GM12878 (cell line): ENCODE measurements at places on chromosomes 1 and 21. TPM values are rescaled to one million over a fixed set of nuclear protein-coding genes. Genes with fewer than 3 reads are reported as not detected.

DNA sequence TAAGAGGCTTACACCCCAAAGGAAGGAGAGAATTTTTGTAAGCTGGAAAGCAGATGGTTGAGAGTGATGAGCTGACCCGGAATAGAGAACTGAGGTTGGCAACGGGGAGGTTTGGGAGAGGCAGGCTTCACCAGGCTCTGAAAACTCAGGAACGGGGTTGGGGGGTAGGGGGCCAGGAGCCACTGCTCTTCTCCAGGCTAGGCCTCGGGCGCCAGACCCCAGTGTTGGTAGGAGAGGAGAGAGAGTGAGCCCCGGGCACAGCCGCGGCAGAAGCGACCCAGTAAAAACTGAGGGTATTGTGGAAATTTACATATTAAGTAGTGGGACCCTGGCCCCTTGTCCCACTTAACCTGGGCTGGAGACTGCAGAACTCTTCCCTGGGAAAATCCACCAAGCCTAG lies 45.7 kb downstream of the GPR161 start:
- no peak for DNase-seq

DRAXIN gene
- 0.05 TPM in 1 of 2 replicates, not detected in the other for total RNA-seq

GRCh38 chr1:111157431-111157830 lies 17.4 kb downstream of the CEPT1 start:
- DNase-seq: no peak

DNA sequence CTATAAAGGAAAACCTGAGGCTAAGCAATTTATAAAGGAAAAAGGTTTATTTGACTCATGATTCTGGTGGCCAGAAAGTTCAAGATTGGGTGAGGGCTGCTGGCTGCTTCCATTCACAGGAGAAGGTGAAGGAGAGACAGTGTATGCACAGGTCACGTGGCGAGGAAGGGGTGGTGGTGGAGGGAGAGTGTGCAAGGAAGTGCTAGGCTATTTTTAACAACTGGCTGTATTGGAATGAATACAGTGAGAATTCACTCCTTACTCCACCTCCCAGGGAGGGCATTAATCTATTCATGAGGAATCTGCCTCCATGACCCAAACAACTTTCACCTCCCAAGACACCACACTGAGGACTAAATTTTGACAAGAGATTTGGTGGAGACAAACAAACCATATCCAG lies 51.0 kb downstream of the SYDE2 start:
- no peak for DNase-seq

GRCh38 chr1:42177541-42177981 lies 13.0 kb upstream of the GUCA2A start:
- DNase-seq: no peak

ZNF281 gene
- 14.9 and 16.0 TPM in 2 replicates for total RNA-seq

DNA sequence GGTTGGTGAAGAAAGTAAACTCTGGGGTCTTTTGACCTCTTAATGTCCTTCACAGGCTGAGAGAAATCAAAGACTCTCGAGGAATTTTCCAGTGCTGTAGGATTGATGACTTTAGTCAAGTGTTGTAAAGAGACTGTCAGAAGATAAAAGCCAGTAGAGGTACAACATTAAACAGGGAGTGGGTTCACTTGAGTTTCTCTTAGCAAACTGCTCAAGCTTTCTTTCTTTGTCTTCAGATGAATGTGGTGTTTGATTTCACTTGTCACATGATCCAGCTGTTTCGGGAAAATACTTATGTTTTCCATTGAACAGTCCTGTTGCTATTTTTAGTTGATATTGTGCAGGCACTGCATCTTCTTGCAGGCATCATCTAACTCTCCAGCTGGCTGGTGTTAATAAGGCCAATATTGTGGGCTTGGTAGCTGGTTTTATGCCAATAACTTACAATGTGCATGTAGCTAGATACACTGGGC lies 45.6 kb downstream of the XCL2 start:
- no peak for DNase-seq

- DNase-seq: no peak
Observed at GRCh38 chr1:164853146-164853545, 294.2 kb downstream of the PBX1 start.

GRCh38 chr1:27341525-27342252 lies at the start of gene SYTL1:
TSS of gene SYTL1 (plus strand) at chr1:27342022. CDS start at chr1:27345335, 3,313 bp downstream.
- DNase-seq: no peak

- no peak for DNase-seq
Observed at GRCh38 chr1:87131809-87132283, 196.8 kb upstream of the LMO4 start.

- DNase-seq: no peak
Observed at GRCh38 chr1:54158071-54158470, 5.3 kb upstream of the CDCP2 start.

DNA sequence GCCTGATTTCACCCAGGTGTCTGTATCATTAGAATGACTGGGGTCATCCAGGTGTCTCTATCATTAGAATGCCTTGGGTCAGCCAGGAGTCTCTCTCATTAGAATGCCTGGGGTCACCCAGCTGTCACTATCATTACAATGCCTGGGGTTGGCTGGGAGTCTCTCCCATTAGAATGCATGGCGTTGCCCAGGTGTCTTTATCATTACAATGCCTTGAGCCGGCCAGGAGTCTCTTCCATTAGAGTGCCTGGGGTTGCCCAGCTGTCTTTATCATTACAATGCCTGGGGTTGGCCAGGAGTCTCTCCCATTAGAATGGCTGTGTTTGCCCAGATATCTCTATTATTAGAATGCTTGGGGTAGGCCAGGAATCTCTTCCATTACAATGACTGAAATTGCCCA lies 61.6 kb downstream of the RNF187 start:
- no peak for DNase-seq

DNA sequence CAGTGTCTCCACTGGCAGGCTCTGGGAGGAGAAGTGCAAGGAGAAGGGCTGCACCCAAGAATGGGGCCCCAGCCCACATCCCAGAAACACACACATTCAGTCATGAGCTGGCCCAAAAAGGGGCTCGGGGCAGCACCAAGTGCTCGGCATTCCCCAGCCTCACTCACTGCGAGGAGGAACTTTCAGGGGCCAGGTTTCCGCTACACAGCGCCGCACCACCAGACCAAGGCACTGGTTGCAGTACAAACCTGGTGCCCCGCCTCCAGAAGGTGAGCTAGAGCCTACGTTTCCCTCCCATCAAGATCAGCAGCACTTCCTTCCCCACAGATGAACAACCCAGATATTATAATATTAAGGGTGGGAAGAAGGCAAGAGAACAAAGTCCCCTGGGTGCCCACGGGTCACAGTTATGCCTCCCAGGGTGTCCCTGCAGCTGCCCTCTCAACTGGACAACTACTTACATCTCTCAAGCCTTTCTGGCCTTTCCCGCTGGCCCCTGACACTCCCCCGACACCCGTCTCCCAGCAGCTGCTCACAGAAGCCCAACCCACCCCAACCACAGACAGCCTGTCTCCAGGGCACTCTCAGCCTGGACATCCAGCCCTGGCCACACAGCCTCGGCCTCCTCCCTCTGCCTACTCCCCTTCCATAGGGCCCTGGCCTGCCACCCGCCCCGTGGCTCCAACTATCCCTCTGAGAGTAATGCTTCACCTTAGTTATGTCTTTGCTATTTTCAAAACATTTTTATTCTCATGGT lies 3.8 kb downstream of the PBXIP1 start:
- DNase-seq: no peak

DNA sequence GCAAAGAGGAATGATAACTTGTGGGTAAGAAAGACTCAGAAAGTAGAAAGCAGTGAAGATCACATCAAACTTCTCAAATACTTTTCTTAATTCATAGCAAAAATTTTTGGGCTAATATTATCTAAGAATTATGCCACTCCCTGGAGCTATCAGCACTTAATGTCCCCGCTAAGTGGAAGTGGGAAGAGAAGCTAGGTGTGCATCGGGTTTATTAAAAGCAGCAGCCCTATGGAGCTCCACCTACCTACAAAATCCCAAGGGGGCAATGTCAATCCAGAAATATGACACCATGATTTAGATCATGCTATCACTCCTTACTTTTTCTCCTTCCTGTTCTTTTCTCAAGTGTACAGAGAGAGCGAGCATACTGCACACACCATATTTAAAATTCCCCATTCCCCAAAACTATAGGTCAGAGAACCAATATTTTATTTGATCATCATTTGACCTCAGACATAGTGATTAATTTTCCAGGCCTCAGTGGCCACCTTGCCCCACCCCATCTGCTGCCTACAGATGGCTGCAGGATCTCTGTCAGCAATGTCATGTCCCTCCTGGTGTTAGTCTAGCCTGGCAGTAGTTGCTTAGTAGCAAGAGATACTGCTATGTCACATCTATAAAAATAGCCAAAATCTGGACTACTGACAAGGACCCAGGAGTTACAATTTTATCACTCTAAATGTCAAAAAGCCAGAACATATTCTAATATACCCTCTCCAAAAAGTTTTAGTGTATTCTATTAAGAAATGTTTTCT lies 66.6 kb downstream of the MAP3K21 start:
- no peak for DNase-seq

- DNase-seq: no peak
Observed at GRCh38 chr1:14852291-14852690, 253.8 kb downstream of the KAZN start.

DNA sequence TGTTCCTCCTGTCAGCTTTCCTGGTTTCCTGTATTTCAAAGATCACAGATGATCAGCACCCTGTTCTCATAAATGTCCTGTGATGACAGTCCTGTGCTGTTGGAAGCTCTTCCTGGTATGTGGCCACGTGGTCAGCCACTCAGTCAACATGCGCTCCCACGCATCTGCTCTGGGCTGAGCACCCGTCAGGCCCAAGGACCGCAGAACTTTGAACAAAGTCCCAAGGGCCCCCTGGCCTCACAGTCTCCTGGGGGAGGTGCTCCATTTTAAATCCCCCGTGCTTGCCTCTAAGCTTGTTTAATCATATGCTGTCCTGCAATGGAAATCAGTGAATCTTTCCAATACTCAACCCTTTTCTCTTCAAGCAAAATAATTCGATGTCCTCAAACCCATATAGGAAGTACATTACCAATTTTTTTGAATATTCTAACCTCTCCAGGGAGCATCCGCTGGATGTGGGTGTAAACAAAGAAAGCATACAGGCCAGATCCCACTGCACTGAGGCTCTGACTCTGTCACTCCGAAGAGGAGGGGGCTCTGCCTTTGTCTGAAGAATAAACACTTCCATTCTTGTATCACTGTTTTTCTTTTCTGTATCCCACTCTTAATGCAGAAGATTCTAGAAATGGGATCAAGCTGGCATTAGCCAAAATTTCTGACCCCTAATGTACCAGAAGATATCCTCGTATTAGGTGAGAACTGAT lies 250.3 kb downstream of the SDCCAG8 start:
- DNase-seq: no peak

DNA sequence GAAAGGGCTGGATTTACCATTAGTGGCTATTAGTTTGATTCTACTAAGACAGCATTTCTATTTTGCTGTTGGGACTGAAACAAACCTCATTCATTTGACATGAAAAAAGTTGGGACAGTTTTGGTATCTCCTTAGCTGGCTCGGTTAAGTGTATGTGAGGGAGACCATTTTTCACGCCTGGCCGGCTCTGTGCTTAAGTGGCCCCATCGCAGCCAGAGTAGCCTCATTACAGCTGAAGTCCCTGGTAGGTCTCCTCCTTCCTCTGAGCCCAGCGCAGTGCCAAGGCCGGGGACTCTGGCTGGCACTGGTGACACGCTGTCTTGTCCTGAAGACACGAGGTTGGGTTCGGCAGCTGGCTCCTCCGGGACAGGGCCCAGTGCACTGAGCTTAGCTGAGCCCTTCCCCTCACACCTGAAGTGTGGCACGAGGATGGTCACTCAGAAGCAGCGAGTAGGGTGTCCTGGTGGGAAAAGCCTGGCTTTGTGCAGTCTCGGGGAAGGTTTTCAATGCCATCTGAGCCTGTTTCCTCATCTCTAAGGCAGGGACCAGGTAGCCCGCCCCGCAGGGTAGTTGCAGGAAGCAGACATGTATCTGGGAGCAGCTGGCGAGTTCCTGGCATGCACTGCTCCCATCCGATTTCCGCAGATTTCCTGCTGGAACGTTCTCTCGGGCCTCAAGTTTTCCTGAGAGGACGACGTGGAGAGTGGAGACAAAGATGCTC lies 196.5 kb downstream of the DYRK1A start:
- DNase-seq: no peak

DNA sequence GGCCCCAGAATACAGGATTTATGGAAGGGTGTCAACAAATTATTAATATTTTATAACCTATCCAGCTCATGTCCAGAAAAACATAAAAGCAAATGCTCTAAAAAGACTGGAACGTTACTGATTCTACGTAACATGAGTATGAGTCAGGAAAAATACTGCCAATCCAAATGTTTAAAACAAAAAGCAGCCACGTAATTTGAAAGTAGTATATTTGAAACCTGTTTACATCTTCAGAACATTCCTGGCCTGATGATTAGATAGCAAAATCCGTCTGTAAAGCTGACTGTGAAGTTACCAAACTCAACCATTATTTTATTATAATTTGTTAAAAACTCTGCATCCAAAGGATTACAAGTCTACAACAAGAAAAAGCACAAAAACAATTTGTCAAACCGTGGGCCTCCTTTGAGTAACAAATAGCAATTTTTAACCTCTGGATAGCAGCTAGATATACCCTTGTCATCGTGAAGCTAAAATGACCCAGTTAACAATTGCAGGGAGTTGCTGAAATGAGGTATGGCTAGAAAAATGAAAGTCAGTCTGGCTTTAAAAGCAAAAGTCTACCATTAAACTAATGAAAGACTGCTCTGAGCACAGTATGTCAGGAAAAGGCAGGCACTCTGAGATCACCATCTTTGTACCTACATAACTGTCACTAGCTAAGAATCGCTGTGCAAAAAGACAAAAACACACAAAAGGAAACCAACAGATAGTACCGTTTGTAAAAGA lies 1.2 kb downstream of the UBR4 start:
- no peak for DNase-seq

NES gene
- 0.15 and 0.21 TPM in 2 replicates for total RNA-seq

- no peak for DNase-seq
Observed at GRCh38 chr1:19310720-19311502, 1.0 kb downstream of the AKR7A2 start.

DNA sequence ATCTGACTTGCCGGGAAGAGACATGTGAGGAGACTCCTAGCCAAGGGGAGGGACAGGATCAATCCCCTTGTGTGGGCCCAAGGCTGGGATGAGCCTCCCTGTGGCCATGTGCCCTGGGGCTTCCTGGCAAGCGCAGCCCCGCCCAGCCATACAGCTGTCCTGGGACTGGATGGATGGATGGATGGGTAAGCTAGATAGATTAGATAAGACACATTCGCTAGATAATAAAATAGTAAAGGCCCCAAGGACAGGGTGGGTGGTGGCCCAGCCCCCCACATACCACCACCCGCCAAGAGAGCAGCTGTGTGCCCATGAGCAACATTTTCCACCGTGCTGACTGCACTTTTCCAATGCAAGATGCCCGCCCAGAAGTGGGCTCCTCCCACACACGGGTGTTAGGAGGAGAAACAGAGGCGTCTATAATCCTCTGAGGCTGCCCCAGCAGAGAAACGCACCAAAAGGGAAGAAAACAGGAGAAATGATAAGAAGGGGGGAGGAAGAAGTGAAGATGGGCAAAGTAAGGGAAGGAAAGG lies 25.1 kb downstream of the ZBTB17 start:
- DNase-seq: no peak

HRNR gene
- total RNA-seq: not detected in 2 replicates

RHOU gene
- total RNA-seq: 0.08 TPM in 1 of 2 replicates, not detected in the other

- no peak for DNase-seq
Observed at GRCh38 chr1:25615172-25615541, 1.4 kb upstream of the MAN1C1 start.
